Effector memory CD4-positive, alpha-beta T cell (primary cell): ENCODE measurements at places on chromosomes 3 and 15.

DNA sequence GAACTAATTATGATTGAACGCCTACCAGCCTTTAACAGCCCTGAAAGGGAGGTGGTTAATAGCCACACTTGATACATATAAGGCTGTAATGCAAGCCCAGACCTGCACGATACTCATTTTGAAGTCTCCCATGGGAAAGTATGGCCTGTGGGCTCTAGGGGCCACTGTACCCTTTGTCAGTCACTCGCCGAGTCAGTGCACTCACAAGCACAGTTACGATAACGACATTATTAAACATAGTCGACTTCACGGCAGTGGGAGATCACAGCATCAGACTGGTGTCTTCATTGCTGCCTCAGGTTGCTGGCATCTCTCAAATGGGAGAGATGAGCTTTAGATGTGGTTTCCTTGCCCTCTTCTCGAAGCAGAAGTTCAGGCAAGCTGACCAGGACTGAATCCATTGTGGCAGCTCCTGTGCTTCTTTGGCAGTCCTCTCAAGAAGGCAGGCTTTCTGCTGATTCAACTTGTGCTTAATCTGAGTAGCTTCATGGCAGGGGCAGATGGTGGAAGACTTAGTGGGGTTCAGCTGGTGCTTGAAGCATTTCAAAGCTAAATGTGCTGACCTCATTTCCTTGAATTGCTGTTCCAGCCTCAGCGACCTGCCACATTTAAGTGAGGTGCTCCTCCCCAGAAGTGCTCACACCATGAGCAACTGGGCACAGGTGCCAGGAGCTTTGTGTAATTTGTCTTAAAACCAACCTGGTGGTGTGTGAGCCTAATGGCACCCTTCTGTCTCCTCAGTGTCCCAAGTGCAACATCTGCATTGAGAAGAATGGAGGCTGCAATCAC is 15.8 kb upstream of the P4HTM start:
- peaks cover 76% of the 10 kb centered on the region for H3K36me3 ChIP-seq
- H3K27me3 ChIP-seq = no peaks in the 10 kb centered on the region
- DNase-seq = no peak
- no peak overlapping the region for H3K4me3 ChIP-seq

- no peak overlapping the region for H3K27ac ChIP-seq
- no peak overlapping the region for H3K4me3 ChIP-seq
- no peaks in the 10 kb centered on the region for H3K4me1 ChIP-seq
- H3K27me3 ChIP-seq = no peaks in the 10 kb centered on the region
- DNase-seq = no peak
- H3K36me3 ChIP-seq = no peaks in the 10 kb centered on the region
Measured at GRCh38 chr3:116084999-116085791, 360.1 kb downstream of the LSAMP start.

- DNase-seq = no peak
- peaks cover 17% of the 10 kb centered on the region for H3K4me1 ChIP-seq
- no peaks in the 10 kb centered on the region for H3K27me3 ChIP-seq
- no peak overlapping the region for H3K27ac ChIP-seq
Measured at GRCh38 chr3:156685752-156686151, 11.4 kb downstream of the TIPARP start.

GRCh38 chr3:40097131-40098117 is 212.1 kb upstream of the EIF1B start:
- H3K27me3 ChIP-seq = no peaks in the 10 kb centered on the region
- no peaks in the 10 kb centered on the region for H3K36me3 ChIP-seq
- H3K4me1 ChIP-seq = no peaks in the 10 kb centered on the region
- no peak overlapping the region for H3K27ac ChIP-seq

DNA sequence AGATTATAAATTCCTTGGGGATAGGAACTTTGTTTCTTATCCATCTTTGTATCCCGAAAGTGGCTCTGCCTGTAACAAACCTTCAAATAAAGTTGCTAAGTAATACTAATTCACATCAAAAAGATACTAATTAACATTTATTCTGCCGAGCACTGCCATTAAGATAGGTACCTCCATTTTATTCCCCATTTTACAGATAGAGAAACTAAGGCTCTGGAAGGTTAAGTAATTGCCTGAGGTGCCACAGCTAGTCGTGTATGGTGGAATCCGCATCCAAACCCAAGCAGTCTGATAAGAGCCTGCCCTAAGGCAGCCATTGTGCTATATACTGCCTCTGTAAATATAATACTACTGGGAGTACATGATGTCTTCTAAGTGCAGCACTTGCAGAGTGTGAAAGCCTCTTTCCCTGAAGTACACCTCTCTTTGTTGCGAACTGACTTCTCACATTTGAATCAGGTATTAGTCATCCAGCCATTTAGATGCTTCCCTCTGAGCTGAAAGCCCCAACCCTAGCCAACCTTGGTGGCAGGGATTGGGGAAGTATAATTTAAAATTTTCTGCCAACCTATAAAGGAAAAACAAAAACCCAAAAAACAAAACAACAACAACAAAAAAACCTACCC is 78.5 kb upstream of the CHD2 start:
- H3K36me3 ChIP-seq = no peaks in the 10 kb centered on the region
- DNase-seq = no peak
- H3K4me3 ChIP-seq = no peak overlapping the region
- H3K27ac ChIP-seq = no peak overlapping the region

- H3K4me3 ChIP-seq = no peak overlapping the region
- DNase-seq = no peak
- H3K4me1 ChIP-seq = no peaks in the 10 kb centered on the region
- no peak overlapping the region for H3K27ac ChIP-seq
Measured at GRCh38 chr3:95923496-95924210, 890.7 kb upstream of the EPHA6 start.

DNA sequence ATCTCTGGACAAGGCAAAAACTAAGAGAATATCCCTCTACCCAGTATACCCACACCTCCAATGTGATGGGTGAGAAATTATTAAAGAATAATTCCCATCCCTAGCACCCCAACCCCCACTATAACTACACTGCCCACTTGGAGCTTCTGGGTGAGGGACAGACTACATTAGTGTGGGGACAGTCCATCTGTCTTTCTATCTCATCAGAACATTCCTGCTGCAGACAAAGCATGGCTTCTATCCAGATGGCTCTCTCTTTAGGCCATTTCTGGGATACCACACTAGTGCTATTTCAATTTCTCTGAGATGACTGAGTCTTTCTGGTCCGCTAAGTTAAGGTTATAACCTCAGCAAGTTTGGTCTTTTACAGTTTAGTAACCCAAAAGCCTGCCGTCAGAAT is 6.6 kb downstream of the CSNK1G1 start:
- no peaks in the 10 kb centered on the region for H3K36me3 ChIP-seq
- H3K4me3 ChIP-seq = no peak overlapping the region
- no peak for DNase-seq
- H3K4me1 ChIP-seq = no peaks in the 10 kb centered on the region

DNA sequence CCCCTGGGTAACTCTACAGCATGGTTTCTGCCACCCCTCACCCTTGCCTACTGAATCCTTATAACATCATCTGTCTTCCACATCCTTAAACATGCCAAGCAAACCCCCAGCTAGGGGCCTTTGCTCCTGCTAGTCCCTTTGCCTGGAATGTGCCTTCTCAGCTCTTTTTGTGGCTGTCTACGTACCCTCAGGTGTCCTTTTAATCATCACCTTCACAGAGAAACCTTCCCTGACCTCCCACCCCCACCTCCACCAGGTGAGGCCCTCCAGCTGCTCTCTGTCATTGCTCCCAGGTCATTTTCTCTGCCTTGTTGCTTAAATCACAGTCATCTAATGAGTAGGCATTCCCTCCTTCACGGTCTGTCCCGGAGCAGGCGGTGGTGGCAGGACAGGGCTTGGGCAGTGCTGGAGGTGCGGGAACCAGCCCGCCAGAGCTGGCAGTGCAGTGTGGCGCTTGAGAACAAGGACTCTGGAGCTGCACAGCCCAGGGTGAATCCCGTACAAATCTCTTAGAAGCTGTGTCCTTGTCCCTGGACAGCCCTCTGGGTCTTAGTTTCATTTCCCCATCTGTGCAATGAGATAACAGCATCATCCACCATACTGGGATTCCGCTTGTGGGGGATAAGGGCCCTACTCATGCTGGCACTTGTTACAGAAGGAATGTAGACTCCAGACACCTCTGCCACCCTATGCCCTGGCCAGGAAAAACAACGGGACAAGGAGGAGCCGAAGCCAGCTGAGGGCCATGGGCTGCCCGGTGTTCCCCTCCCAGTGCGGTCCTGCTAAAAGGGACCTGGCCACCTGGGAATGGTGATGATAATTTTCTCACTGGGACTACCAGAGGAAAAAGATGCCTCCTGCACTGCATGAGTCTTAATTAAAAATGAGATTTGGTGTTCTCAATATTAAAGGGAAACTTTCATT is 52.1 kb upstream of the IQSEC1 start:
- H3K4me3 ChIP-seq = no peak overlapping the region
- DNase-seq = no peak
- no peaks in the 10 kb centered on the region for H3K36me3 ChIP-seq
- H3K27me3 ChIP-seq = no peaks in the 10 kb centered on the region
- no peak overlapping the region for H3K27ac ChIP-seq

DNA sequence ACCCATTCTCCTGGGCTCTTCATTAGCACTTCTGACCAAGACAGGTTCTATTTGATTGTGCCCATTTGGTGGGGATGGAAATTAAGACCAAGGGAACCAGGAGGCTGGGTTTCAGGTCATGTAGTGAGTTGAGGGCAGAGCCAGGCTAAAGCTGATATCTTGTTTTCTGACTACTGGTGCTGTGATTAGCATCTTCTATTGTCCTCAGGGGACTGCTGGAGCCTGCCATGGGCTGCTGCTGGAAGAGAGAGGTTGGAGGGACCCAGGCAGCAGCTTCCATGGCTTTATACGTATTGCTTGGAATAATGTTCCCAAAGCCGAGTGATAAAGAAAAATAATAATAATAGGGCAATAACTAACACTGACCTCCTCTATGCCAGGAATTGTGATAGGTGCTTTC is 211.4 kb upstream of the ROPN1 start:
- no peak overlapping the region for H3K27ac ChIP-seq
- no peaks in the 10 kb centered on the region for H3K27me3 ChIP-seq
- no peaks in the 10 kb centered on the region for H3K36me3 ChIP-seq
- no peaks in the 10 kb centered on the region for H3K4me1 ChIP-seq
- no peak for DNase-seq

GRCh38 chr15:64558460-64559179 is 98.2 kb downstream of the ZNF609 start:
- no peaks in the 10 kb centered on the region for H3K4me1 ChIP-seq
- no peak overlapping the region for H3K4me3 ChIP-seq
- no peaks in the 10 kb centered on the region for H3K36me3 ChIP-seq
- H3K27ac ChIP-seq = no peak overlapping the region

DNA sequence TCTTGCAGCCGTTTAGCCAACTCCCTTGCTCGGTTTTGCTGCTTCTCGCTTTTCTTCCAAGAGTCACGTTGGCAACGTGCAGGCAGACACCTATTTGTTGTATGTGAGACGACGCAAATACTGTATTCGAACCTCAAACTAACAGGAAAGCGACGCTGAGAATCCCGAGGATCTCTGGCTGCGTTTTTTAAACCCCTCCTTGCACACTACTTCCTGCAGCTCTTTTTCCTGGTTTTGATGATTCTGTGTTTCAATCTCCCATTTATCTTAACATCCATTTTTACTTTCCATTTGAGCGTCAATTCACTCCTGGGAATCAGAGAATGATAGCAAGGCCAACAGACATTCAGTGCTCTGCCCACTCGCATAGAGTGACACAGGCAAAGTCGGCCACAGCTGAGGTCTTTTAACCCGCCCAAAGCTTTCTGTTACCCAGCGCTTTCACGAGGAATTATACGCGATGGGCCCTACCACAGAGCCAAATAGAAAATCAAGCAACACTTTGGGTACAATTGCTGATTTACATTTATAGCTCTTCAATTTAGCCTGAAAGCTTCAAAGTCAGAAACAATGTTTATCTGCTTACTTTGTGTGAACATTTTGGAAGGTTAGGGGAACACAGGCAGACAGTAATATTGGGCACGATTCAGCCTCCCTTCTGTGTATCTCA is 1.6 kb upstream of the ANXA2 start:
- peak overlapping the region; percentile 81 for H3K27ac ChIP-seq
- H3K27me3 ChIP-seq = no peaks in the 10 kb centered on the region
- no peaks in the 10 kb centered on the region for H3K36me3 ChIP-seq
- H3K4me1 ChIP-seq = peaks cover 31% of the 10 kb centered on the region
- no peak overlapping the region for H3K4me3 ChIP-seq

- no peaks in the 10 kb centered on the region for H3K36me3 ChIP-seq
- peak overlapping the region; percentile 10 for H3K4me3 ChIP-seq
- H3K27ac ChIP-seq = peak overlapping the region; percentile 30
- no peak for DNase-seq
- H3K4me1 ChIP-seq = peaks cover 11% of the 10 kb centered on the region
Measured at GRCh38 chr3:102078854-102079808, 229.8 kb downstream of the NFKBIZ start.

DNA sequence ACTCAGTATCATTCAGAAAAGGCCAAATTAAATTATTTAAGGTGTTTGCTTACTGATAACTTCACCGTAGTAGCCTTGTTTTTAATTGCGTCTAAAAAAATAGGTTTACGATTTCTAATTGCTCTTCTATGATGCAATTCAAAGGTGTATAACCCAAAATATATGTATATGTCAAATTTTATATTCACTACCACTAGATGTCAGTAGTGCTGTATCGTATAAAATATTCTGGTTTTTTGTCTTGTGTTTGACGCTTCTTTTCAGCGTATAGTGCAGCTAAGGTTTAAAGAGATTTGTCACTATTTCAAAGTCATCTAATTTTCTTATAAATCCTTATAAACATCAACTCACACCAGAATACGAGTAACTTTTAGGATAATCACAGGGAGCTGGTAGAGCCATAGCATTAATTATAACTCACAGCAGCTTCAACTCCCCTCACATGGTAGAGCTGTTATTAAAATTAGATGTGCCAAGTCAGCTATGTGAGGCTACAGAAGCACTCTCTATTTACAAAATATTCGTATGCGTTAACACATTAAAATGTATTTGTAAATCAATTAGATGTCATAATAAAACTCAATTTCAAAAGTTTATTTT is 3.5 kb downstream of the PFN2 start:
- no peak overlapping the region for H3K27ac ChIP-seq
- no peak for DNase-seq
- peaks cover 9% of the 10 kb centered on the region for H3K4me1 ChIP-seq
- no peaks in the 10 kb centered on the region for H3K36me3 ChIP-seq
